ENCODE measurements at places on chromosomes 2 and 18.

DNA sequence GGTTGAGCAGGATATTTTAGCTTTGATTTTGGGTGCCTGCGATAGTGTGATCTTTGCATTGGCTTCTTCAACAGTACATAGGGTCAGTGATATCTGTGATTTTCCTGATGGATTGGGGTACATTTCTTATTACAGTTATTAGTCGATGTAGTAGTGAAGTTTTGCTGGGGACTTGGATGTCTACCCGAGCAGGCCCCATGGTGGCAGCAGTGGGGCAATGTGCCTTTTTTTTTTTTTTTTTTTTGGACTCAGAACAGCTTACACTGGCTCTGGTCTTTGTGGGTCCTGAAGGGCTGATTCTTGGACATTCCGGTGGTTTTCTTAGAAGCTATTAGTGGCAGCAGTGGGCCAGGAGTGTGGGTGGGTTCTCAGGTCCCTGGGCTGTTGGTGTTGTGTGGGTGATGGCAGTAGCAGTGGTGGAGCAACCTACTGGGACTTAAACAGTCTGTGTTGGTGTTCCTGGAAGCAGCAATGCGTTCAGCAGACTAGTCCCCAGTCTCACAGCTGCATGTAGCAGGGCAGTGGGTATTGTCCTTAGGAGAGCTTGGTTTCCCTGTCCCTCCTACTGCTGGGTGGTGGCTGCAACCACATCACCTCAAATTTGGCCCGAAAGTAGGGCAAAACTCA is 53.7 kb upstream of the SLC4A10 start:
- DNase-seq: no peak

- DNase-seq: no peak
Observed at GRCh38 chr2:20616341-20616871, 34.5 kb downstream of the HS1BP3 start.

DNA sequence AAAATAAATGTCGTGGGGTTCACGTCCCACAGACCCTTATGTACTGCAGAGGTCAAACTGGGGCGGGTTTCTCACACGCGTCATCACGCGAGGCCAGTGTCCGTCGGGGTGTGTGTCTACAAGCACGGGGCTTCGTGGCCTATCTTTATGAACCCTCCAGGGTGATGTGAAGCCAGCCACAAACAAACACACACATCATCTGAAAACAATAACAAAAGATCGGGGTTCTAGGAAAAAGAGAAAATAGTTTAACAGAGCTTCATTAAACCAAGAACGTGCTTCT is 23.3 kb downstream of the LDLRAD4 start:
- DNase-seq: no peak

GRCh38 chr2:233953087-233953801 is 36.1 kb downstream of the TRPM8 start:
- DNase-seq: no peak

- DNase-seq: no peak
Observed at GRCh38 chr2:77101796-77102452, 420.3 kb downstream of the LRRTM4 start.
